ENCODE measurements at places on chromosomes 4 and X. TPM values are rescaled to one million over a fixed set of nuclear protein-coding genes. Genes with fewer than 3 reads are reported as not detected.

The UGT2B7 gene
- total RNA-seq, result 0.48 TPM

The ATP8A1 gene
- 59.2 TPM for total RNA-seq

The TMEM255A gene
- total RNA-seq, result 1.3 TPM

The SPATA4 gene
- total RNA-seq, result 0.11 TPM

The ADH1A gene
- total RNA-seq, result not detected

Data from urinary bladder (tissue), 4 donors.